Osteoblast (primary cell): ENCODE measurements at places on chromosomes 16 and 17. TPM values are rescaled to one million over a fixed set of nuclear protein-coding genes. Genes with fewer than 3 reads are reported as not detected.
A peak's percentile ranks its signal among the peaks of the same experiment; 100 is the strongest.

GRCh38 chr16:84082110-84082509, 34.6 kb downstream of the MBTPS1 start:
- DNase-seq, result no peak

LRRC75A gene
- 0.88 and 1.4 TPM in 2 replicates for total RNA-seq

GRCh38 chr16:80583466-80583865, 42.7 kb downstream of the DYNLRB2 start:
- no peak for DNase-seq

DPEP3 gene
- not detected in 2 replicates for total RNA-seq

- DNase-seq, result peak; percentile 56
Observed at GRCh38 chr16:49521734-49522325, 148.2 kb downstream of the C16orf78 start.

CA7 gene
- not detected in 2 replicates for total RNA-seq

- peak; percentile 90 for DNase-seq
Observed at GRCh38 chr17:75721463-75722011, 278 bp downstream of the ITGB4 start.

DNA sequence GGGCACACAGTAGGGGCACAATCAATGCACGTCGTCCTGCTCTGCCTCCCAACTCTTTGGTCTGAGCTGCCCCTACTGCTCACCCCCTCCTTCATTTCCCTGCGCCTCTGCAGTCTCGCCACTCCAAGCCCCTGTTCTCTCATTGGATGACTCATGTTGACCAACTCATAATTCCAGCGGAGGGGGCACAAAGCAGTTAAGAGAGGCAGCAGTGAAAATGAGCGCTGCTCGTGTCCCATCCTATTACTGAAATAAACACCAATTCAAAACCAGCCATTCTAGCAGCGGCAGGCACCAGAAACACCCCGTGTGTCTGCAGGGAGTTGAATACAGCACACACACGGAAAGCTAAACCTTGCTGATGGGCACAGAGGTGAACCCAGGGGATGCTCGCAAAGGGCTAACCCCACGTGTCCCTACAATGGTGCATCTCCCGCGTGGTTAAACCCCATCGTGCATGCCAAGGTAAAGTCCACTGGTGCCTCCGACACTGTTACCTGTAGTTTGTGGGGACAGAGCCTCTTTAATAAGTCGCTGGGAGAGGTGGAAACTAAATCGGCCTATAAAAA, 310.4 kb downstream of the XYLT1 start:
- DNase-seq, result peak; percentile 58

- no peak for DNase-seq
Observed at GRCh38 chr17:74485022-74485743, 18.7 kb downstream of the CD300A start.

DNA sequence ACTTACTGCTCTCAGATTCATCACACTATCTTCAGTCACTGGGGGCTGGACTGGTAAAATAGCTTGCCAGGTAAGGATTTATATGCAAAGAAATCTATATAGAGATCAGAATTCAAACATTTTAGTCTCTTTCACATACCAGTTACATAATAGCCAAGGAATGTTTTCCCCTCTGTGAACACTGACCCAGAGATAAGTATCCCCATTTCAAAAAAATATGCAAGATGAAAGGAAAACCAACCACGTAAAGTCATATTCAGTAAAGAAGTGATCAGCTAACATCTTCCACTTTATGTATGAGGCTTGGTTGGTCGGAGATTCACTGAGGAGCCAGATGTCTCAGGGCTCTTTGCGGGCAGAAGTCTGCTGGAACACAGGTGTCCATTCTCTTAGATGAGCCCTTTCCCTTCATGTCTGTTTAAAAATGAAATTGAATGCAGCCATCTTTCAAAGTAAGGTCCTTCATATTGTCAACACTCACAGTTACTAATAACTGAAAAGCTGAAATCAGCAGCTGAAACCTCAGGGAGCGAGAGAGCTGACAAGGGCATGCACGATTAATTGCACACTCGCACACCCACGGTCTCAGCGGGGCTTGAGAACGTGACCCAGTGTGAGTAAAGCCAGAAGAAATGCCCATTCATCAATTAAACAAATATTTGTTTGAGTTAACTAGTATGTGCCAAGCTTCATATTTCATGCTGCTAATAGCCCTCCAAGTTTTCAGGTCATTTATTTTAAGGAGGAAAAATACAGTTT, 161.2 kb downstream of the MRTFB start:
- DNase-seq, result no peak

DNA sequence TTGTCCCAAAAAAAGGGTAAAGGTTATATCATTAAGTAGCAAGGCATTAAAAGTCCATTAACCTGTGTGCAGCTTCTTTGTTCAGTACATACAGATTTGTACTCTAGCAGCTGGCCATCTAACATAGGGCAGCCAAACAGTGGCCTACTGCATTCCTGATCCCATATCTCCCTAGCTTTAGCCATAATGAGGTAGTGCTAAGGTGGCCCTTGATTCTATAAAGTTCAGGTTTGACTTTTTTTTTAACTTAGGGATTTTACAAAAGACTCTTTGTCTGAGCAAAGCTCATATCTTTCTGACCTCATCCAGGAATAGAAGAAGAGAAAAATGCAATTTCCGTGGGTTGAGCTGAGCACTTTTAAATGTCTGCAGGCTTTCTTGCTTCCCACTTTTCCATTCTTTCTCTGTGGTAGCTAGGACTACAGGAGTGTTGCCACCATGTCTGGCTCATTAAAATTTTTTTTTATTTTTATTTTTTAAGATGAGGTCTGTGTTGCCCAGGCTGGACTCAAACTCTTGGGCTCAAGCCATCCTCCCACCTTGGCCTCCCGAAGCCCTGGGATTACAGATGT, 19.5 kb upstream of the CDC6 start:
- DNase-seq, result no peak

DNA sequence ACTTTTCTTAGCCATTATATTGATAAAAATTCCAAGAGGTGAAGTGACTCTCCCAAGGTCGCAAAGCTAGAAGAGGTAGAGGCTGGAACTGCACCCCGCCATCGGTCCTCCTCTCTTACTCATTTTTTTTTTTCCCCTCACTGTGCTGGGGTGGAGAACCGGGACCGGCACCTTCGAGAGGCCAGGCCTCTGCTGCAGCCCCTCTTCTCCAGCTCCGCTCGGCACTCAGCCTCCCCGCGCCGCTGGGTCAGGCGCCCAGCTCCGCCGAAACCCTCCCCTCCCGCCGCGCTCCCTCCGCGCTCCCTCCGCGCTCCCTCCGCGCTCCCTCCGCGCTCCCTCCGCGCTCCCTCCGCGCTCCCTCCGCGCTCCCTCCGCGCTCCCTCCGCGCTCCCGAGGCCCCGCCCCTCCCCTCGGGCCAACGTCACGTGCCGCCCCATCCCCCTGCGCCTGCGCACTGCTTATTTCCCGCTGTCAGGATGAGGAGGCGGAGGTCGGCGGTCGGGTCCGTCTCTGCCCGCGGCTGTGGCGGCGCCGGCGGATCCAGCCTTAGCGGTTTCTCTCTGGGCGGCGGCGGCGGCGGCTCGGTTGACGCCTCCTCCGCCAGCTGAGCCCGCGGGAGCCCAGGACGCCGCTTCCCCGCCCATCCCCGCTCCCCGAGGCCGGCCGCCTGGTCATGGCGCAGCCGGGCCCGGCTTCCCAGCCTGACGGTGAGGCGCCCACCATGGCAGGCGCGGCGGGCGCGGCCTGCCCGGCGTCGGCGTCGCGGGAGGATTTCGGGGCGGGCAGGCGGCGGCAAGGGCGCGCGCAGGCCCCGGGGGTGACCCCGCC, at the start of gene RABEP1:
Gene RABEP1, plus strand, starts transcription at position 471 of the 828 bp plus-strand sequence. Its CDS starts 203 bp downstream, at position 674.
- DNase-seq, result peak; percentile 99

GRCh38 chr17:30170415-30170987, 53.9 kb downstream of the NSRP1 start:
- DNase-seq, result no peak

GRCh38 chr17:36498155-36498554, 11.7 kb downstream of the ZNHIT3 start:
- no peak for DNase-seq

GAS2L2 gene
- total RNA-seq, result not detected in 2 replicates

DNA sequence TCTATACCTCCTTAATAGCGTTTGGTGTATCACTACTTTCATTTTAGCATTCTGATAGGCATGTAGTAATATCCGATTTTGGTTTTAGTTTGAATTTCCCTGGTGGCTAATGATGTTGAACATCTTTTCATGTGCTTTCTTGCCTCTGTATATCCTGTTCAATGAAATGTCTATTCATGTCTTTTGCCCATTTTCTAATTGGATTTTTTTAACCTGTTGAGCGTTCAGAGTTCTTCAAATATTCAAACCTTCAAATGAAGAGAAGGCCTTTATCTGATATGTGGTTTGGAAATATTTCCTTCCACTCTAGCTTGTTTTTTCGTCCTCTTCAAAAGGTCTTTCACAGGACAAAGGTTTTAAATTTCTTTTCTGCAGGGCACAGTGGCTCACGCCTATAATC, 2.4 kb upstream of the NME1 start:
- DNase-seq, result peak; percentile 52

ABCA9 gene
- 16.8 and 23.2 TPM in 2 replicates for total RNA-seq

DNA sequence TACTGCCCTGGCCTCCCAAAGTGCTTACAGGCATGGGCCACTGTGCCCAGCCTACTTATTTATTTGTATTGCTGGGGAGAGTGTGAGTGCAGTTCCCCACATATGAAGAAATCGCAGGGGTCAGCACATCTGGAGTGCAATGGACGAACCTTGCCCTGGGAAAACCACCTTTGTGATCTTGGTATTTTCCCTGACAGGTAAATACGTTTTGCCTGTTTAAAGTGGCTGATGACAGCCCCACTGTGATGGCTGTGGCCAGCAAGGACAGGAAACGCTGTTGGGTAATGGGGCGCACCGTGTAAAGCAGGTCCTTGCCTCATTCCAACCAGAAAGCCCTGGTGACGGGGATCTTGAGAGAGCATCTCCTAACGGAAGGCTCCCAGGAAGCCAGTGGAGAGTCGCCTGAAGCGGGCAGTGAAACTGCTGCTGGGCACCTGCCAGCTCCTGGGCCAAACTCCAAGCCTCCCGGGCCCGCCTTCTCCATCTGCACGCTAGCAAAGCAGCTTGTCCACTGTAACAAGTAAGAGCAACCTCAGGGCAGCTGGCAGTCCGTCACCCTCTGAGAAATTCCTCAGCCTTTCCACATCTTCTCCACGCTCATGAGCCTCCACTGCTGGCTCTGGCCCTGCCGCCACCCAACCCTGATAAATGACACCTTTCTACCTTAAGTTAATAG, 17.5 kb downstream of the EMC8 start:
- DNase-seq, result no peak

SCIMP gene
- not detected in 2 replicates for total RNA-seq

DNA sequence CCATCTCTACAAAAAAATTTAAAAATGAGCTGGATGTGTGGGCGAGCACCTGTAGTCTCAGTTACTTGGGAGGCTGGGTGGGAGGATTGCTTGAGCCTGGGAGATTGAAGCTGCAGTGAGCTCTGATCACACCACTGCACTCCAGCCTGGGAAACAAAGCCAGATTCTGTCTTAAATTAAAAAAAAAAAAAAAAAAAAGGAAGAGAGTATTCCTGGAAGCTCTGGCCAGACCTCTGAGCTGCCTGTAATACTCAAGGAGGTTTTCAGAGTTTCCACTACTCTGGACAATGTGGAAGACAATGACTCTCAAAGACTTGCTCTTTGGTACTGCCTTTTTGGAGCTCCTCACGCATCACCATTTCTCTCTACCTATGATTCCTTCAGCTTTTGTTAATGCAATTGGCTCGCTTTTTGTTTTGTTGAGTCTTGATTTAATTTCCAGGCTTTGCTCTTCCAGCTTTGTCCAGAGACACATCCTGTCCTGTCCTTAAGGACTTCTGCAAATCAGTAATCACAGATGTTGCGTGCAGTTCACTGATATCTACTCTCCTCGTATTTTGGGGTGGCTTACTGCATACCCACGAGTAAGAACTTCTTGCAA, 10.8 kb downstream of the CHD9 start:
- no peak for DNase-seq

- peak; percentile 73 for DNase-seq
Observed at GRCh38 chr17:63925615-63926014, 6.5 kb downstream of the CD79B start.

DNA sequence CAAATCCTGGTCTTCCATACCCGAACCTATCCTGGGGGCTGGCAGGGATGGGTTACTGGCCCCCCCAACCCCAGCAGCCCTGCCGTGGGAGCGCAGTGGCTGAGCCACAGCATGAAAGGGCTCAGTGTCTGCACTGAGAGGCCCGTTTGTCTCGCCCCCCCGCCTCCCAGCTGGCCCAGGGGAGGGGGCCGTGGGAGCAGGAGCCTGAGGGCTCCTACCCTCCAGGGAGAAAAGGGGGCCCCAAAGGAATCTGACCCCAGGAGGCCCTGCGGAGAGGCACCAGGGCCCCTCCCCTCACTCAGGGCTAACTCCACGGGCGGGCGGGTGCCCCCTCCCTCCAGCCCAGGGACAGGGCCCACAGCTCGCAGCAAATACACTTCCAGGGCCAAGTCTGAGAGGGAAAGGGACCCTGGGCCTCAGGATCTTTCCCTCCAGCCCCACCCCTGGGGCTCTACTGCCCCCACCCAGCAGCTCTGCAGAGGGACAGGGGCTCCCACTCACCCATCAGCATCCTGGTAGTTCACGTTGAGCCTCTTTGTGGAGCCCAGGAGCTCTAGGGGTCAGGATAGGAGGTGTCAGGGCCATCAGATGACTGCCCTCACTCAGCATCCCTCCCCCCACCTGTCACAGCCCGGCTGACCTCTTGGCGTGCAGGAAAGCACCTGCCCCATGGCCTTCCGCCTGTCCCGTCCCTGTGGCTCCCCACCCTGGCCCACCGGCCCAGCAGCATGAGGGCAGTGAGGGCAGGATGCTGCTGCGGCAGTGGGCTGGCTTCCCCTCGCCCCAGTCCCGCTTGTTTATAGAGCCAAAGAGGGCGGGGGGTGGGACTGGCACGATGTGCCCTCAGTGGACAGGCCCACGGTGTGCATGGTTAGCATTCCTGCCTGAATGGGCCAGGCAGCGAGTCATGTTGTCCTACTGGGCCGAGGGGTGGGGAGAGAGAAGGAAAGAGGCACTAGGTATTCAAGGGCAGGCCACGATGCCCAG, 7.3 kb downstream of the CASKIN2 start:
- DNase-seq, result no peak

- no peak for DNase-seq
Observed at GRCh38 chr16:25838724-25839186, 147.0 kb downstream of the HS3ST4 start.

RNU2-1 gene
- total RNA-seq, result not detected in 2 replicates

CACNG5 gene
- total RNA-seq, result not detected in 2 replicates

GRCh38 chr17:78236362-78237127, 5.1 kb downstream of the TMEM235 start:
- peak; percentile 87 for DNase-seq

CHST4 gene
- not detected in 2 replicates for total RNA-seq

DNA sequence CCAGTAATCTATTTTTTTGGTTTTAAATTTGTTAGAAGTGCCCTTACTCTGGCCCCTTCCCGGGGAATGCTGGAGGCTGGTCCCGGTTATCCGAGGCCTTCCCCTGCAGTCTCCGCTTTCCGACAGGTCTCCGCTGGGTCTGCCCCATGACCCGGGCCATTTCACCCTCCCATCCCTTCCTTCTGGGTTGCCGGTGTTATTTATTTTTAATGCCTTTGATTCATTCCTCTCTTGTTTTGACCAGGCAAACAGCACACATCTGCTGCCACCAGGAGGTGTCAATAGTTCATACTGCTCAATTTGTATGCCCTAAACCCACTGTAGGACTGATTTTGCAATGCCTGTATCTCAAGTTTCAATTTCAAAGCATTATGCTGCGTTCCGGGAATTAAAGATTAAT, 113.2 kb upstream of the IRX5 start:
- DNase-seq, result no peak
